ENCODE measurements at places on chromosomes 6 and 20.

DNA sequence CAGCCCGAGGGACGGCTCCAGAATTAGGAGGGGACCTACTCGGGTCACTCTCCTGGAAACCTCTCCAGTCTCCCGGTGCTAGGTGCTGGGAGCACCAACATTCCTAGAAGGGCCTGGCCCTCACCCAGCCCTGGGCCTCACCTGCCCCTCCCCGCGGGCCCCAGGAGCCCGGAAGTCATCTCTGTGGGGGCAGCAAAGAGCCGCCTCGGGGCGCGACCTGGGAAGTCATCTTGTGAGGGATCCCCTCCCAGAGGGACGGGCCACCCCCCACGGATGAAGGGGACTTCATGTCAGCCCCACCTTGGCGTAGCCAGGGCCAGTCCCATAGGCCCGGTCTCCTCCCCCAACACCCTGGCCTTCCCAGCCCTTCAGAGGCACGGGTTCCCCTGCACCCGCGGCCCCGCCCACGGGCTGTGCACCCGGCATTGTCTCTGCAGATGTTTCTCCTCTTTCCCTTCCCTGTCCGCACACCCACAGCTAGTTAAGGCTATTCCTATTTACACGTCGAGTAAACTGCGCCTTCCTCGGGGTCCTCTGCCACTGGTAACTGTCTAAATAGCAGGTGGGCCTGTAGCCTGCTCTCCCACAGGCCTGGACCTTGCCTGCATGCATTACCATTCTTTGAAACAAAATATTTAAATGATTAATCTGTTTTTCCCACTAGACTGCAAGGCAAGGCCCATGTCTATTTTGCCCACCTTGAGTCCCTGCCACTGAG, 896 bp upstream of the RNASET2 start:
- peak; percentile 4 for DNase-seq

DNA sequence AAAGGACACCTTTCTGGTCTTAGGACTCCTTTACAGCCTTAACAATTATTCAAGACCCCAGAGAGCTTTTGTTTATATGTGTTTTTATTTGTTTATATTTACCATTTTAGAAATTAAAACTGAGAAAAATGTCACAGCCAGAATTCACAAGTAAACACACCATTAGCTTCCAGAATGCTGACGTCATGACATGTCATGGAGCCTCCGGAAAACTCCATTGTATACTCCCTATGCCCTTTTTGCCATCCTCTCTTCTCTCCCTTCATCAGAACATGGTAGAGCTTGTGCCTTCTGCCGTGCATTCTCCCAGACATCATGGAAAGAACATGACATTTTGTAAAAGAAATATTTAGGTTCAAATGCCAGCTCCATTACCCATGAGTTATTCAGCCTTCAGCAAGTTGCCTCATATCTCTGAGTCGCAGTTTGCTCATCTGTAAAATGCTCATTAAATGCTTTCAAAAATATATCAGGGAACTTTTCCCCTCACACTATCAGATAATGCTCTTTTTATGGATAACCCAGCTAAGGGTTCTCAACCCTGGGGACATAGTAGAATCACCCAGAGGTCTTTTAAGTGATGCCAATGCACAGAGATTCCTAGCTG, 27.8 kb downstream of the TNFAIP3 start:
- no peak for DNase-seq

GRCh38 chr6:73586416-73586974, 65.7 kb upstream of the EEF1A1 start:
- no peak for DNase-seq

DNA sequence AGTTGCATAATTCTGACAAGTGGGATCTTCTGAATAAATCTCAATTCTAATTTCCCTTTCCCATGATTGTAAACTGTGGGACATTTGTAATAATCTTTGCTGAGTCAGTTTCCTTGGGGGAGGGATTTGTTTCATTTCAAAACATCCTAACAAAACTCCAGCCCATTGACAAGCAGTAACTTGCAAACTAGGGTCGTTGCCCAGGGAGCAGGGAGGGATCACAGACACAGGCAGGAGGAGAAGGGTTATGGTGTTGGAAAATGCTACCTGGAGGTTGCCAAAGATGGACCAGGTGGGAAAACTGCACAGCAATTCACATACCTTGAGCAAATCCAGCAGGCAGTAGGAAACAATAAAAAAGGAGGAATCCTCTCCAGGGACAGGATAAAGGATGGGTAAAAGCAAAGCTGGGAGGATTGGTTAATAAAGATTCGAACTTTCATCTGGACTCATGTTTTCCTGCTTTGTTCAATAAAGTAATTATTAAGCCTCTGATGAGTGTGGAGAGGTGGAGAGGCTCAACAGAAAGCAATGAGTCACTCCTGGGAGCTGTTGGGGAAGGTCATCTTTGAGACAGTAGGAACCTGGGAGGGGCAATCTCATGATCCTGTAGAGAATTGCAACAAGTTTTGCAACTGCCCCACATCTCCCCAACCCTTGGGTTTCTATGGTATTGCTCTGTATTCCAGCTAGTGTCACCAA, 87.3 kb upstream of the AKIRIN2 start:
- peak; percentile 78 for DNase-seq

DNA sequence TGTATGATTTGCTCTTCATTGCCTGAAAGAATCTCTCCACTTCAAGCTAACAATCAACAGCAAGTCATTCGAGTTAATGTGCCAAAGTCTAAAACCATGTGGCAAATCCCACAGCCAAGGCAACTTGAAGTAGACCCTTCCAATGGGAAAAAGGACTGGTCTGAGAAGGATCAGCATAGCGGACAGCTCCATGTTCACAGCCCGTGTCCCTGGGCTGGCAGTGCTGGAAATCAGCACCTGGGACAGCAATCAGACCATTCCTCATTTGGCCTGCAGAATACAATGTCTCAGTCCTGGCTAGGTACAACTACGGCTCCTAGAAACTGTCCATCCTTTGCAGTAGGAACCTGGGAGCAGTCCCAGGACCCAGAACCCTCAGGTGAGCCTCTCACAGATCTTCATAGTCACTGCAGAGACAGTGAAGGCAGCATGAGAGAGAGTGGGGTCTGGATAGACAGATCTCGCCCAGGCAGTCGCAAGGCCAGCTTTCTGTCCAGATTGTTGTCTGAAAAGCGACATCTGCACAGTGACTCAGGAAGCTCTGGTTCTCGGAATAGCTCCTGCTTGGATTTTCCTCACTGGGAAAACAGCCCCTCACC, 1.1 kb downstream of the GJA10 start:
- peak; percentile 53 for DNase-seq

- no peak for DNase-seq
These were observed 158.7 kb upstream of the PRND start for GRCh38 chr20:4563031-4563430.

DNA sequence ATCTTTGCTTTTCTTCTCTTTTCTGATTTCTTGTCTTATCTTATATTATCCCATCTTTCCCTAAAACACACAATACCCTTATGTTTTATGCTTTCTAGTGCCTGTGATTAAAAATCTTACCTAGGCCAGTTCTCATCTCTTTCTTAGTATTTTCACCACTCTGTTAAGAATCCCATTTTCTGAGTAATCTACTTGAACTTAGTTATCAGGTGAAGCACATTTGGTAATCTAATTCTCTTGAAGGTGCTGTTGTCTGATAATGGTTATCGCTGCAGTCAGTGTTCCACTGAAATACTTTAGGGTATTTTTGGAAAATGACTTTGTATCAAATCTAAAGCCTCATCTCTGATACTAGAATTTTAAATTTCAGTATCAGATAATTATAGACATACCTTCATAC, 192.5 kb upstream of the MAN1A1 start:
- no peak for DNase-seq

DNA sequence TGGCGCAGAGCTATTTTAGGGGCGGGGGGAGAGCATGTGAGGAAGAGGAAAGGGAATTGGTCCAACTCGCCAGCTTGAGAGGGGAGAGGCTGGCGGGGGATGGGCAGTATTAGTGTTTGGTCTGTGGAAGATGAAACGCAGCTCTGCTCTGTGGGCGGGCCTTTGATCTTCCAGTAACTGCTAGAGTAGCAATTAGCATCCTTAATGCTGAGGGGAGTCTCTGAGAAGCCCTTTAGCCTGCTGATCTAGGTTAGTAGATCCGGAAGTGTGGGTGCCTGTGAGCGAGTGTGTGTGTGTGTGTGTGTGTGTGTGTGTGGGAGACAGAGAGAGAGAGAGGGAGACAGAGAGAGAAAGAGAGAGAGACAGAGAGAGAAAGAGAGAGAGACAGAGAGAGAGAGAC, 117.2 kb upstream of the BACH2 start:
- no peak for DNase-seq

- peak; percentile 44 for DNase-seq
These were observed 34.6 kb downstream of the GCNT2 start for GRCh38 chr6:10555625-10556309.

DNA sequence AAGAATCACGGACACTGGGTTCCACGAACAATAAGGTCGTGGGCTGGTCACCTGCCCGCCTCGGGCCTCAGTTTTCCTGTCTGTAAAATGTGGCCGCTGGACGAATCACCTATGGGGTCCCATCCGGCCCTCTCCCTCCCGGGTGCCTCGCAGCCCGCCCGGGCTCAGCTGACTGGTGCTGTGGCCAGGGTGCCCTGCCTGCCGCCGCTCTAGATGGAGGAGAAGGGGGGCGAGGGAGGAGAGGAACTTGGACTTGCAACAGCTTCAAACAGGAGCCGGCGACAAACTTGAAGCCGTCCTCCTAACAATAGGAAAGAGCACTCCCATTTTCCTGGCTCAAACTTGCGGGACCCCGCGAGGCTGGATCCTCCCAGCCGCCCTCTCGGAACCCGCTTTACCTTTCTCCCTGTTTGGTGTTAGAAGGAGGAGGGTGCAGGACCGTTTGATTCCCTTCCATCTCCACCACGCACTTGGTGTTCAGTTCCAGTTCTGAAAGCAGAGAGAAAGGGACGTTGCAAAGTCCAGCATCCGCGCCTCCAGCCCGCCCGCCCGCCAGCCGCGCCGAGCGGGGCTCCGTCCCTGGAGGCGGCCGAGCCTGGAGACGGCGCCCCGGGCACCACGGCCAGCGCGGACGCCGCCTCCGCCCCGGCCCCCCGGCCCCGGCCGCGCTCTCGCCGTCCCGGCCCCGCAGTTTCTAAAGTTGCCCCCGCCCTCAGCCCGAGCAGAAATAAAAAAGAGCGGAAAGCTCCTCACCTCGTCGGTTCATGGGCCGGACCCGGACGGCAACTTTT, 584 bp downstream of the KIF13A start:
- DNase-seq: peak; percentile 46

- no peak for DNase-seq
These were observed 299.5 kb downstream of the PRL start for GRCh38 chr6:21997119-21998037.

- no peak for DNase-seq
These were observed 66.1 kb downstream of the SMLR1 start for GRCh38 chr6:130893277-130893676.

DNA sequence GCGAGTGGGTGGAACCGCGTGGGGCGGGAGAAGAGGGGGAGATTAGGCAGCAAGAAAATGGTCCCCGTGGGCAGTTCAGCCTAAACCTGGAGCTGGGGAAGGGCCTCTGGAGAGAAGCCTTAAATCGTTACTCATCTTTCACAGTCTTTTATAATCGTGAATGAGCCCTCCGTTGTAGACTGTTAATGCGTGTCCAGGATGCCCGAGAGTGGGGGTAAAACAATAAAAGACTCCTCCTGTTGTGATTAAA, 11.0 kb upstream of the ELOVL5 start:
- no peak for DNase-seq

GRCh38 chr6:5729080-5729434, 277.7 kb downstream of the NRN1 start:
- DNase-seq: peak; percentile 58

DNA sequence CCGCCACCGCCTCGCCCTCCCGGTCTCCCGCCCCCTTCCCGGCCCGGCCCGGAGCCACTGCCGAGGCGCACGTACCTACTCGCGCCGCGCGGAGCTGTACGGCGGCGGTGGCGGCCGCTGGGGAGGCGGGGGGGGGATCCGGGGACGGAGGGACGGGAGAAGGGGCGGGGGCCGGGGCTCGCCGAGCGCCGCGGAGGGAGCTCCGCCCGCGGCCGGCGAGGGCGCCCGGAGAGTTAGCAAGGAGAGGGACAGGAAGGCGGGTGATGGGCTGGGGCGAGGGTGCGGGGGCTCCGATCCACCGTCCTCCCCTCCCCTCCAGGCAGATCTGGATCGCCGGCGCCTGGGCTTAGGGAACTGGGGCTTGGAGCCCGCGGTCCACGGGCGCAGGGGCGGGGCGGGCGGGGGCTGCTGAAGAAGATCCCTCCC, 548 bp upstream of the TMEM74B start:
- no peak for DNase-seq

Data from RWPE1 (cell line).